T-helper 2 cell treated with Interferon-gamma antibody and Interleukin-4, amounts not matched to agents 100 ng/mL and 5 ng/mL, for 36 hours (primary cell): ENCODE measurements at places on chromosomes 16 and 17. TPM values are rescaled to one million over a fixed set of nuclear protein-coding genes. Genes with fewer than 3 reads are reported as not detected.

Gene NGFR
- 0.11 and 0.16 TPM in 2 replicates for total RNA-seq

Gene OR1F1
- not detected in 2 replicates for total RNA-seq

Gene TBX21
- 9.2 and 9.4 TPM in 2 replicates for total RNA-seq

Gene MGAT5B
- total RNA-seq, result 0.84 and 1.2 TPM in 2 replicates

Gene ZG16B
- total RNA-seq, result 6.5 and 8.0 TPM in 2 replicates

Gene ETV4
- 1.2 and 1.3 TPM in 2 replicates for total RNA-seq

Gene MYH3
- 5.0 TPM in 2 replicates for total RNA-seq

Gene SCPEP1
- 7.5 and 9.1 TPM in 2 replicates for total RNA-seq

Gene KRTAP9-8
- total RNA-seq, result not detected in 2 replicates

Gene SHMT1
- 65.4 and 67.0 TPM in 2 replicates for total RNA-seq

Gene TMEM238L
- not detected in 2 replicates for total RNA-seq

Gene COPS3
- 113 and 125 TPM in 2 replicates for total RNA-seq

Gene CACNG5
- not detected in 2 replicates for total RNA-seq

Gene CLDN7
- total RNA-seq, result 0.32 and 0.39 TPM in 2 replicates

Gene HES7
- total RNA-seq, result 0.55 and 0.61 TPM in 2 replicates

Gene OSBPL7
- 33.0 and 34.3 TPM in 2 replicates for total RNA-seq

Gene PMP22
- total RNA-seq, result 0.16 TPM in 1 of 2 replicates, not detected in the other

Gene PABPN1L
- total RNA-seq, result not detected in 2 replicates

Gene GJC1
- 2.1 and 2.2 TPM in 2 replicates for total RNA-seq

Gene TMEM114
- total RNA-seq, result not detected in 2 replicates

Gene SPATA22
- not detected in 2 replicates for total RNA-seq

Gene TMEM92
- 0.30 and 0.59 TPM in 2 replicates for total RNA-seq

Gene ATAD5
- 28.0 and 29.0 TPM in 2 replicates for total RNA-seq

Gene CTRB2
- total RNA-seq, result not detected in 2 replicates

Gene C17orf78
- total RNA-seq, result not detected in 2 replicates
